ENCODE measurements at places on chromosomes 7 and 10.

DNA sequence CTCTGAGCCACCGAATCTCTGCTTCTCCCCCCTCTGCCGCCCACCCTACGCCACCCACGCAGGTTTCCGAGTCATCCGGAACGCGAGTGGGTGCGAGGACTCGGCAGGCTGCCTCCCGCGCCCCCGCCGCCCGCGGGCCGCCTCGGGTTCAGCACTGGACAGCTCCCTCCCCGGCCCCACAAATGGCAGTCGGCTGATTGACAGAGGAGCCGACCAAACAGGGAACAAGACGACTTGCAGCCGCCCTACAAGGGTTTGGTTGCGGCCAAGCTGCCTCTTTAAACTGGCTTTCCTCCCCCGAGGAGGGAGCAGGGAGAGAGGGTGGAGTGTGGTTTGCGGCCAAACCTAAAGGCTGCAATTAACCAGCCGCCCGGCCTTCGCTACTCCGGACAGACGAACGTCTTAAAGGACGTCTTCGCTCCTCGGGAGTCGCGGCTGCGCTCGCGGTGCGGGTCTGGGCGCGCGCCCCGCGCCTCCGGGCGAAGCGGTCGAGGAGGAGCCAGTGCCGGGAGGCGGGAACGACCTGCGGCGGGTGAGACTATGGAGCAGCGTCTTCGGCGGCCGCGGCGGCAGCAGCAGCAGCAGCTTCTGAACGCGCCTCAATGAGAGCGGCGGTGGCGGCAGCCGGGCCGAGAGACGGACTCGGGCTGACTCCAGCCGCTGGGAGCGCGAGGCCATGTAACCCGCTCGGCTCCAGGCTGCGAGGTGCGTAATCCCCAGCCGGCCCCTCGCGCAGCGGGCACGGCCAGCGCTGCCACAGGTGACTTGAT is at the start of gene GPR158:
Gene GPR158 (plus strand): TSS at position 541 of the 770 bp plus-strand sequence. CDS start 420 bp downstream, outside the sequence.
- peak; percentile 73 for DNase-seq

- no peak for DNase-seq
These were observed 34.0 kb upstream of the CNPY1 start for GRCh38 chr7:155580367-155580766.

- no peak for DNase-seq
These were observed 16.2 kb downstream of the PNLIPRP2 start for GRCh38 chr10:116636976-116637375.

DNA sequence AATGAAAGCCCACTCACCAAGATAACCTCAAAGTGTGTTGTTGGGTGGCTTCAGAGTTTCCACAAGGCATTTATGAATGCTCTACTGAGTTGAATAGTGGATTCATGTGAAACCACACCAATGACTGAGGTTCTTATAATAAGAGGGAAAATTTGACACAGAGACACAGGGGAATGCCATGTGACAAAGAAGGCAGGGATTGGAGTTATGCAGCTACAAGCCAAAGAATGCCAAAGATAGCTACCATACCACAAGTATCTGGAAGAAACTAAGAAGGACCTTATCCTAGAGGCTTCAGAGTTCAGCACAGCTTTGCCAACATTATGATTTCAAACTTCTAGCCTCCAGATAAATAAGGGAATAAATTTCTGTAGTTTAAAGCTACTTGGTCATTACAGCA is 68.0 kb upstream of the PCDH15 start:
- no peak for DNase-seq

- DNase-seq = no peak
These were observed 145.3 kb downstream of the BTAF1 start for GRCh38 chr10:92068900-92069299.

GRCh38 chr7:37971491-37971890 is 51.1 kb downstream of the EPDR1 start:
- no peak for DNase-seq

GRCh38 chr7:64881461-64882287 is 21.4 kb upstream of the ZNF273 start:
- no peak for DNase-seq

DNA sequence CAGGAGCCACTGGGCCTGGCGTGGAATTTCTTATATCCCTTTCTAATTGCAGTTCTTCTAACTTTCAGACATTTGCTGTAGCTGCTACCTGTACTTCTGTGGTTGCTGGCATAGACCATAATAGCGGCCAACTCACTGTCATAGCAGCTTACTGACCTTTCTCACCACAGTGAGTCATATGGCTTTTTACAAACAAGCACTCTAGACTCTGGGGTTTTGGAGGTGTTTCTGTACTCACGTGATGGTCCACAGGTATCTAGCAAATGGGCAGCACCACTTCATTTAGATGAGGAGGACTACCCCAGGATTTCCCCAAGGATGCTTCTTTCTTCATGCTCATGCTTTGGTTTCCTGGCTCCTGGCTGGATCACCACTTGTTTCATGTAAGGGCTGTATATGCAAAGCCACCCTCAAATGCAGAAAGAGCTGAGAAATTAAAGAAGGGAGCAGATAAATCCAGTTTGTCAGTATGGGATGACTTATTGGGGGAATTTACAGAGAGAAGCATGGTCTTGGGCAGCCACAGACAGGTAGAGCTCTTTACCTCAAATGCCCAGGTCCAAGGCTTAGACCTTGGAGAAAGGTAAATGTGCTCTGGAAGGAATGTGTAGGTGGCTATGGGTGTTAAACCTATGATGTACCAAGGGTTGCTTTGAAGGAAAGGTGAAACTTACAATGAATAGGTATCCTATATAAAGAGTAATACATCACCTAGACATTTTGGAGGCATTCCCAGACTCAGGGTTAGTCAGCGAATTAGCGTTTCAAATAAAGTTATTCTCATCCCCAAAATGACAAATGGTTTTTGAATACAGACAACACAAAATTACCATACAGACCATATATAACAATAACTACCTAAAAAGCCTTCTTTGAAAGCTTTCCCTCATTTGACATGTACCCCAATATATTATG is 15.9 kb upstream of the SLC25A16 start:
- no peak for DNase-seq

GRCh38 chr7:52764492-52765169 is 270.8 kb upstream of the POM121L12 start:
- no peak for DNase-seq

- no peak for DNase-seq
These were observed 42.2 kb downstream of the MINDY4 start for GRCh38 chr7:30813466-30813865.

- no peak for DNase-seq
These were observed 199.0 kb downstream of the PPP1R9A start for GRCh38 chr7:95106401-95106800.

DNA sequence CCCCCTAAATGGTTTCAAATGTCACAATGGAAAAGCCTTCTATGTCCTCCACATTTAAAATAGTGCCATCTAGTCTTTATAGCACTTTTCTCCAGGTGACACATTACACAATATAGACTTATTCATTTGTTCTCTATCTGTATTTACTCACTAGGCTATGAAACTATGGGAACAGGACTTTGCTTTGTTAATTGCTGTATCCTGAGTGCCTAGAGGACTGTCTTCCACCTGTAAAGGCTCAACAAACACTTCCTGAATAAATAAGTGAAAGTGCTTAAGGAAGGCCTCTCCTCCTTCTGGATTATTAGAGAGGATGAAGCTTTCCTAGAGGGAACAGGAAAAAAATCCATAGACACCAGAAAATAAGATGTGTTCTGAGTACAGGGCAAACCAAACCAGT is 397.6 kb upstream of the LRRN3 start:
- DNase-seq = no peak

DNA sequence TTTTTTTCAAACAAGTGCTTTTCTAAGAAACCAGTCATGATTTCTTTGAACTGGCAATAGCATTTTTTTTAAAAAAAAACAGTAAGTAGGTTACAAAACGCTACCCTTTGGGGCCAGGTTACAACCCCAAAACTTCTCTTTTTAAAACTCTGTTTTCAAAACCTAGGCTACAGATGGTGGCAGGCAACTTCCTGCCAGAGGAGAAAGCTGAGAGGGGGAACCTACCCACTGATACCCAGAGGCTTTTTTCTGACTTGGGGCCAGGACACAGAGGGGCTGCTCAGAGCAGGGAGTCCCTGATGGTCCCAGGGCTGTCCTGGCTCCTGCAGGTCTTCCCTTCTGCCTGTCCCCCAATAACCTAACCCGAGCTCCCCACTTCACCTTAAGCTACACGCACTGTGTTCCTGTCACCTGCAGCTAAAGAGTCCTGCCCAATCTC is 6.9 kb downstream of the STN1 start:
- no peak for DNase-seq

- DNase-seq = no peak
These were observed 10.3 kb upstream of the ANKRD1 start for GRCh38 chr10:90930971-90931871.

DNA sequence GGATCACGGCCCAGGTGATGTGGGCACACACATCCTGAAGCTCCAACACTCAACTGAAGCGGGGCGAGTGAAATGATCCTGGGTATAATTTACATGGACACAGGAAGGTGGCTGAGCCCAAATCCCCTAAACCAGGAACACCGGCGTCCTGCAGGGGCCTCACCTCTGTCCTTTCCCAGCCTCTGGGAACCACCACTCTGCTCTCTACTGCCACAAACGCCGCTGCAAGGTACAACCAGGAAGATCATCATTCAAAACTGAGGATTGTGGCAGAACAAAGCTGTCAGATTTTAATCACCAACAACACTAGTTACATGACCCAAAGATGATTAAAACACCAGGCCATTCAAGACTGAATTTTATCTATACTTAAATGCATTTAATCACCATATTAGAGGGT is 104.0 kb downstream of the DIP2C start:
- DNase-seq = no peak

DNA sequence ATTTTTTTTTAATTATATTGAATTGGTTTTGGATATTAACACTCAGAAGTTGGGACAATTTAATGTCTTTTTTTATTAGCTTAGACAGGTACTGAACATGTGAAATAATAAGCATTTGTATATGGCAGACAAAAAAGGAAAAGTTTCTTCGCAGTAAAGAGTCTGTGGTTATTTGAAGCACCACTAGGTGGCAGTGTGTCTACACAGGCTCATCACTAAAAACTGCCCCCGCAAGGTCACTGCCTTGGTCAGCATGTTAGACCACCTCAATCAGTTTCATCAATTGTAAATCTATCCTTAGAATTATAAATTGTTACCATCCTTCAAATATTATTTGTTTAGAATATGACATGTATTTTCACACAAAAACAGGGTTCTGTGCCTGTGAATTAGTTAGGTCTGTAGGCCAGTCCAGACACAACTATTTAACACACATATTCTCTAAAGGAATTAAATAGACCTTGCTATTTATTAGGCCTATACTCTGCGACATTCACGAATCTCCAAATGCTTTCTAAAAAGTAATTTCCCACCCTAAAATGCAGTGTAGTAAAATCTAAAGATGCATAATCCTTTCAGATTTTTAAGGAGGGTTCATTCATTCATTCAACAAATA is 17.0 kb downstream of the PNLIPRP3 start:
- no peak for DNase-seq

DNA sequence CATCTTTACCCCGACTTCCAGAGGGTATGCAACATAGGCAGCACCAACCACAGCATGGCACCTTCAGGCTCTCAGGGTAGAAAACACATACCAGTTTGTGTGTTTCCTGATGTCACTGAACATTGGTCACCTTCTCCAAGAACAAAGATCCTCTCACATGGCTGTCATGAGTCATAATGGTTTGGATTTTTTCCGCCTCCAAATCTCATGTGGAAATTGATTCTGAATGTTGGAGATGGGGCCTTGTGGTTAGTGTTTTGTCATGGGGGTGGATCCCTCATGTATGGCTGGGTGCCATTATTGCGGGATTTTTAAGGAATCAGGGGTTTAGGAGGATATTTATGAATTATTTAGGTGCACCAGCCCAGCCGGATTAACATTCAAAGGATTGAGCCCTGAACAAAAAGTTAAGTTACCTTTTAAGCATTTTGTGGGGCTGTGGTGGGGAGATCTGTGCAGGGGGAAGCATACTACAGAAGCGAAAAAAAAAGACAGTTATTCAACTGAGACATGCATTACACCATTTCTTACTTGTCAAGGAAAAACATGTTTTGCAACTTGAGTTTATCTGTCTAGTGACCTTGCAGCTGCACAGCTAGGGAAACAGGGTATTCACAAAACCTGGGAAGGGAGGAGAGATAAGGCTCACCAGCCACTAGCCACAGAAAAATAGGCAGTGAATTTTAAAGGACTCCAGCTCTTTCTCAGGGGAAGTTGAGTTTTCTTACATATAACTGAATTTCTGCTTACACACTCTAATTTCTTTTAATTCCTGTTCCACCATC is 774.1 kb upstream of the AUTS2 start:
- DNase-seq = no peak

DNA sequence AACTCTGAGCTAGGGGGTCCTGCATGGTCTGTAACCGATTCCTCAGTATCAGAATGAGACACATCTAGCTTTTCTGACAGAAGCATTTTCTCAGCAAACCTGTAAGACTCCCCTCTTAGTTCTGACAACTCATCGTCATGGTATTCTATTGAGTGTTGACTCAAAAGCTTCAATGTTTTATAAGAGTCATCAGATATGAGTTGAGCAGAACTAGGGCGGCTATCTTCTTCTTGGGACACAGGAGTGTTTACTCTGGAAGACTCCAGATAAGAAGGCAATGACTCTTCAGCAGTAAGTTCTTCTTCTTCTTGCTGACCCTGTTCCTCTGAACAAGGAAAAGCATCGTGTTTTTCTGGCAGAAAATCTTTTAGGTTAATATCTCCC is 167.0 kb upstream of the CCDC6 start:
- DNase-seq = no peak
